ENCODE measurements at places on chromosomes 5 and 9.

GRCh38 chr9:137460363-137461315 is 1.5 kb upstream of the NSMF start:
- DNase-seq: no peak

DNA sequence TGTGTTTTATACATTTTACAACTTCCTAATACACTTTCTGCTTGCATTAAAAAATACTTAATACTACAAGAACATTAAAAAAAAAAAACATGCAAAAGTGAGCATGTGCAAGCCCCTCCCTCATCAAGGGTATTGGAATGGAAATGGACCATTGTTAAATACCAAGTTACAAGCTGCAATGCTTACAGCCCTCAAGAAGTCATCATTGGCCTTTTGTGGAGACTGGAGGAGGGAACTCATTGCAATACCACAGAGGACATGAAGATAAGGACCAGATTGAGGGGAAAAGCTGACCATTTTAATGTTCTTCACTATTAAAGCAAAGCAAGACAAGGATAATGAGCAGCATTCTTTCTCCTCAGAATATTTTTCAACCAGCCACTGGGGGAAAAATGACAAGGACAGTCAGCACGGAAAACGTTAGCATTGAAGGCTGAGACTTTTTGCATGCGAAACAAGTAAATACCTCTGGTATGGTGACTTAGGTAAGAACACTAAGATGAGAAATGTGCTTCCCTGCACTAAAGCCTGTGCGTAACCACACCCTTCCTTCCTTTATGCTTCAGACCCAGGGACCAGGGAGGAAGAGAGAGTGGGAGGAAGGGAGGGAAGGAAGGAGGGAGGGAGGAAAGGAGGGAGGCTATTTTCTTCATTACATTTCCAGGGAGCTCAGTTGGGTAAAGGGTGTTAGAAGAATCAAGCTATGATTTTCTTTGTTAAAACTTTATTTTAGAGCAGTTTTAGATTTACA is 141.1 kb upstream of the RAPGEF1 start:
- no peak for DNase-seq

- DNase-seq: peak; percentile 59
Observed at GRCh38 chr5:75052192-75053053, at the start of gene GCNT4. TSS of gene GCNT4 (minus strand) at chr5:75052558. CDS start at chr5:75030037, 22,521 bp downstream.

- DNase-seq: no peak
Observed at GRCh38 chr9:93265301-93265971, 81.5 kb downstream of the WNK2 start.

DNA sequence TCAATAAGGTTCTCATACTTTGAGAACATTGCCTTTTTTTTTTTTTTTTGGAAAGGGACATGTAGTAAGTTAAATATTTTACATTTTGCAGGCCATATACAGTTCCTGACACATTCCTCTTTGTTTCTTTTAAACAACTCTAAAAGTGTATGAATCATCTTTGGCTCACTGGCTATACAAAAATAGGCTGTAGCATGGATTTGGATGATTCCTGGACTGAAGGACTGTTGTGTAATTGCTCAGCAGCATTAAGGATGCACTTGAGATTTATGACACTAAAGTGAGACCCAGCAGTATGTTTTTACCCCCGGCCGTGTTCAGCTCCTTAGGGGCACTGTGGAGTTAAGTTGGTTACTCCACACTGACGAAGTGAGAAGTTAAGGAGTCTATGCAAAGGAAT is 41.3 kb downstream of the VPS13A start:
- DNase-seq: no peak

DNA sequence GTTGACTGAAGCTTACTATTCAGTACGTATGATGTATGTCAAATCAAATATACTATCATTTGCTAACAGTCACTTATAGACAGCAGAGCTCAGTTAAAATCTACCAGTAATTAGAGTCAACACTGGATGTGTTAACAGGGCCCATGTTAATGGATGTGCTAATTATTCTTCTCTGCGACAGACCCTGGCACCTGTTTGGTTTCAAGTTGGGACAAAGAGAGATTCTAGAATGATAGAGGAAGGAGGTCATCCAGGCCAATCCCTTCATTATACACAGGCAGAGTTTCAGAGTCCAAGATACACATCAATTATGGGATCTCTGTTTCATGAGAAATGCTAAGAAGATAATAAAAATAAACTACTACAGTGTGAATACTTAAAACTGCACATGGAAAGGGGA is 615.0 kb downstream of the ZNF608 start:
- DNase-seq: no peak

DNA sequence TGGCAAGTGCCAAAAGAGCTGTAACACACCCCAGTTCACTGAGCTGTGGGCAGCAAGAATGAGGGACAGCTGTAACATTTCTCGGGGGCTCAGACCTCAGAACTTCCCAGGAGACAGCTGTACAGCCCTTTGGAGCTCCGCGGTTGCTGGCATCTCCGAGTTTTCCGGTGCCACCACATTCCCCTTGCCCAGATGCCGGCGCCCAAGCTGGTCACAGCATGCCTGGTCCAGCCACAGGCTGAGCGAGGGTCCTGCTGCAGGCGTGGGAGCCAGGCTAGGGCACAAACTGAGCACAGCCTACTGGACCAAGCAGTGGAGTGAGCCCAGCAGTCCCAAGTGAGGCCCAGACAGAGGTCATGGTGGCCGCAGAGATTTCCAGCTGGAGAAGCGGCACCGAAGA is 797.7 kb upstream of the EDIL3 start:
- no peak for DNase-seq

GRCh38 chr9:69497816-69498215 is 172.8 kb downstream of the ENTREP1 start:
- no peak for DNase-seq

DNA sequence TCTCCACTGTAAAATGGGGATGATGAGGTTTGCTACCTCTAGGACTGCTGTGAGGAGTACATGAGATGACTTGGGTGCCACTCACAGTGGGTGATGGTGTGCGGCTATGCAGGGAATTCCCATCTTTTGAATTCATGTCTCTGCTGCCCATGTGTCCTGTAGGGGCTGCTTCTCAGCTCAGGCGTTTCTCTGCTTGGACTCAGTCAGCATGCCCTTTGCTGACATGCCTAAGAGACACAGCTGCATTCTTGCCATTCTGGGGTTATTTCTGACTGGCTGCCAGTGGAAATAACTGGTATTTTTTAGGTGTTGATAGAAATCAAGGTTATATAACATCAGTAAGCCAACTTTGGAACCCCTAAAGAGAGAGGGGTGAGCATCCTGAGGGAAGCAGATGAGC is 24.3 kb upstream of the XPA start:
- no peak for DNase-seq

DNA sequence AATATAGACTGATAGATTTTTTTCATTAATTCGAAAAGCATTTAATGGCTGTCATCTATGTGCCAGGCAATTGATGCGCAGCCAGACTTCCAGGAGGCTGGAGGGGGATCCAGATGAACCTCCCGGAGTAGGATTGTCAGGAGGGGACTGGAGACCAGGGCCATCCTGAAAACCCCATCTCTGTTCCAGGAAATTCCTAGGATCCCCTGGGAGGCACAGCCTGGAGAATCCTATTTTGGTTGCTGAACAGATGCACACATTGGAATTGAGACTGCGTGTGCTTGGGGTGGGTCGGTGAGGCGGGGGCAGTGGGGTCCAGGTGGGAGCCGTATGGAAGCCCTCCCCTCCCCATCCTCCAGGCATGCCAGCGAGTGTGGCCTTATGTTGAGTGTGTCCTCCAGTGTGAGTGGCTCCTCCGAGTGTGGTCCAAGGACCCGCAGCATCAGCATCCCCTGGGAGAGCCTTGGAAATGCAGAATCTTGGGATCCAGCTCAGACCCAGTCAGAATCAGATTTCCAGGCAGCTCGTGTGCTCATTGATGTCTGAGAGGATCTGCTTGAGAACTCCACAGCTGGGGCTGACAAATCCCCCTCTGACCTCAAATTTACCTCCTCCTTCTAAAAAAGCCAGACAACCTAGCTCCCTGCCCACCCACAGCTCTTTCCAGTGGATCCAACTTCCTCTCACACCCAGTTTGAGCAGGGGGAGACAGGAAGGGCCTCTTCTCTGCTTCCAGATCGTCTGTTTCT is 38.7 kb downstream of the ROPN1L start:
- no peak for DNase-seq

DNA sequence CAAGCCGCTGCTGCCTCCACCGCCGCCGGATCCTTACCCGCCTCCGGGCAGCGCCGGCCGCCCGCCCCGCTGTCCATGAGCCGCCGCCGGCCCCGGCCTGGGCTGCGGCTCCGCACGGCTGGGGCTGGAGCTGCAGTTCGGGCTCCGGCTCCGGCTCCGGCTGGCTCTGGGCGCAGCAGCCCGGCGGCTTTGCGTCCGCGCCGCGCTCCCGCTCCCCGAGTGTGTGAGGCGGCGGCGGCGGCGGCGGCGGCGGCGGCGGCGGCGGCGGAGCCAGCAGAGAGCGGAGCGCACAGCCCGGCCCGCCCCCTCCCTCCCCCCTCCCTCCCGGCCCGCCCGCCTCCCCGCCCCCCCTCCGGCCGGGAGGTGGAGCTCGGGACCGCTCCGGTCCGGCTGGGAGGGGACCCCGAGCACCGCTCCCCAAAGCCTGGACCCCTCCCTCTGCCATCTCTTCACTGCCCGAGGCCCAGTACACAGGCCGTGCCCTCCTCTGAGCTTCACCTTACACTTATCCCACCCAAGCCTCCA is at the start of gene PCDH1:
Gene PCDH1 (minus strand): TSS at position 225 of the 525 bp plus-strand sequence. CDS start 148 bp downstream, at position 77.
- DNase-seq: no peak

DNA sequence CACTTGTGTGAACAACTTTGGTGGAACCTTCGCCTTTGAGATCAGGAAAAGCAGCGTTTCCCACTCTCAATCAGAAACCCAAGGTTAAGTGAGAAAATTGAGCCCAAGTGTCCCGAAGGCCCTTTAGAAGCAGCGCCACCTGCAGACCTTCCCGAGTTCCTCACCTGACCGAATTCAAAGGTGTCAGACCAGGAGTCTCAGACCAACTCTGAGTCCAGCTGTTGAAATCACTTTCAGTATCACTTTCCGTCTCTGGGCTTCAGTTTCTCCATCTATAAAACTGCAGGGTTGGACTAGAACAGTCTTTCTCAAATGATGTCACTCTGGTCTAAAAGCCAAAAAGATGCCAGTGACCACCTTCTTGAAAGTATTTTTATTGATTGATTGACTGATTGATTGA is 31.7 kb upstream of the GRHPR start:
- DNase-seq: peak; percentile 60

- no peak for DNase-seq
Observed at GRCh38 chr5:18311266-18311665, 677.0 kb downstream of the TAF11L14 start.

GRCh38 chr5:16067415-16067814 is 112.2 kb downstream of the MARCHF11 start:
- no peak for DNase-seq

DNA sequence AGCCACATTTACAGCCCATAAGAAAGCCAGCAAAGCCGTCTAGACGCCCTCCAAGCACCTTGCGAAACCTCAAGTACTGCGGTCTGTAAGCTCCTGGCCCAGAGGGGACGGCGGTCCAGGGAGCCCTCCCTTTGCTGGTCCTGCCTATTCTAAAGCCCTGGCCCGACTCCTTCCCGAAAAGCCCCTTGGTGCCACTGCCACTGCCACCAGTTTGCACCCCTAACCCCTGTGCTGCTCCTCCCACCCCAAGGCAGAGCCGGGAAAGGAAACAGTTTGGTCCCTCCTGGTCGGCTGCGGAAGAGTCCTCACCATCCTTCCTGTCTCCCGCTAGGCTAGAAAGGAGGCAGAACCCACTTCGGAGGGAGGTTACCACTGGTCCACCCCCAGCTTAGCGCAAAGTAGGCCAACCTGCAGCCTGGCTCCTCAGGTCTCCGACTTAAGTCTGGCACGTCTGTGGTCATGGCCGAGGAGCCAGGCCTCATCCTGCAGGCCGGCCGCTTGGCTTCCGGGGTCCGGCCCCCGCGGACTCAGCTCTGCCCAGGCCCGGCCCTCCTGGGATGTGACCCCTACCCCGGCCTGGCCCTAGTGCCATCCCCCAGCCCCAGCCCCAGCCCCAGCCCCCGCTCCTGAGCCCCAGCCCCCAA is 916 bp downstream of the TOR1A start:
- DNase-seq: peak; percentile 52

DNA sequence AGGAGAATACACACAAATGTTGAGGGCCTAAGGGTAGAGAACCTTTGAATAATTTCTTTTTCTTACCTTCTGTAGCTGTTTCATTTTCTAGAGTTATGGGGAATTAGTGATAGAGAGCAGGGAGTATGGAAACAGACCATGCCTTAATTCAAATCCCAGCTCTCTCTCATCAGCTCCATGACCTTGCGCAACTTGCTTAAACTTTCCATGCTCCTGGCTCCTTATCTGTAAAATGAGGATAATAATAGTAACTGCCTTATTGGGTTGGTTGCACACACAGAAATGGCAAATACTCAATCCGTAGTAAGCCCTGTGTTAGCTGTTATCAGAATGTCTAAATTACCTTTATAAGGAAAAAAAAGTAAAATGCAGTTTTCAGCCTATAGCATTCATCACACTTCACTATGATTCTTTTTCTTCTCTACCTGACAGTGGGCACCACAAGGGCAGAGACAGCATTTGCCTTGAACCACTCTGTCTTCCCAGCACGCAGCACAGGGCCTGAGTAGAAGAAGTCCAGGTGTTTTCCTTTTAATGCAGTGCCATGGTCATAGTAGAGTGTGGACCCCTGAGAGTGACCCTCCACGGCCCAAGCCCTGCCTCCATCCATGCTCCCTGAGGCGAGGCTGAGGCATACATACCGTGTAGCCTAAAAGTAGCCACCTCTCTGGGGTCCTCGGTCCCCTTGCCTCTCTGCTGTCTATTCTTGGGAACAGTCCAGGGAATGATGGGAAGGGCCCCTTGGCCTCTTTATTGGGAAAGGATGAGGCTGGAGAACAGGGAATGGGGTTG is 17.4 kb downstream of the C5orf15 start:
- DNase-seq: no peak

GRCh38 chr9:3520564-3520963 is 5.2 kb downstream of the RFX3 start:
- DNase-seq: no peak

GRCh38 chr5:112123086-112123485 is 296.0 kb downstream of the EPB41L4A start:
- DNase-seq: no peak

GRCh38 chr5:14356305-14356704 is 213.2 kb downstream of the TRIO start:
- DNase-seq: no peak

DNA sequence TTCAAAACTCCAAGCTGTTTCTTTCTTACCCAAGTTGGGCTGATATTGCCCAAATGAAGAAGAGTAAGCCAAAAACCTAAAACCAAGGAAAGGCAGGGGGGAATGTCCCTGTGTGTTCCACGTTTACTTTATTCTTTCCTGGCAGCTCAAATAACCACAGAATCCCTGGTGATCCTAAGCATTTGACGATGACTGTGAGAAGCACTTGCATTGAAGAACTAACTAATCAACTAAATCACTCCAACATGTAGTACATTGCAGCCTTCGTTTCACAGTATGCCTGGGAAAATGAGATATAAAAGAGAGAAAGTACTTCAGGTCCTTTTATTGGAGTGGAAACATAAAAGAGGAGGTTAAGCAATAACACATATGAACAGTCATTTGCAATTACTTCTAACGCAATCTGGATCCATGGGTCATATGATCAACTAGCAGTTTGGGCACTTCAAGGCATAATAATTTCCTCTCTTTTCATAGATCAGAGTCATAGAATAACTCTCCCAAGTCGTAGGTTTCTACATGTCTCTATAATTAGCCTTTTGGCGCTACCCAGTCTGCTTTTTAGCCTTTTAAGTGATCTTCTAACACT is 338.4 kb downstream of the TMEM167A start:
- no peak for DNase-seq
